ENCODE measurements at places on chromosomes 16 and 17.

DNA sequence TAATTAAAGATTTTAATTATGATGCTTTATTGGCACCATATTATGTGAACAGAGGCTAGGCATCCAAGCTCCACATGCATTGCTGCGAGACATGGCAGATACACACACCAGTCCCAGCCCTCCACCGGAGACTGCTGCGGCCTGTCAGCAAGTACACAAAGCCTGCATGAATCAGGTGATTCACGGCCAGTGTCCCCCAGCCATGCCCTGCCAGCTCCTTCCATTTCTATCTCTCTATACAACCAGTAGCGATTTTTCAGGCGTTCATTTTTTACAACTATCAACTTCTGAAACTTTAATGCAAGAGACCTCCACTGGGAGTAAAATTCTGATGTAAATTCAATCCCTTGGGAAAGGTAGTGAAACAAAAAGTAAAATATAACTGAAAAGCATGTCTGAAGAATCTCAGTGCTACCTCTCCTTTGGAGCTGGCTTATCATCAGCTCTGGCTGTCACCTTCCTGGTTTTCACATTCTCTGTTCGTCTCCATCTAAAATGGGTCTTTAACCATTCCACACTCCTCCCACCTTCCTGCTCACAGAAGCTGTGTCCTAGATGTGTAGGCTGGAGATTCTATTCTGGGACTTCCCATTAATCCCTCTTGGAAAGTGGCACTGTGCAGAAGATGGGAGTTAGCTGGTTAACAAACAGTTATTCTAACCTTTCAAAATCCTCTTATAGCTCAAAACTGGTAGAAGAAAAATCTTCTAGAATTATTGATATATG lies 32.2 kb downstream of the HS3ST3A1 start:
- no peak for DNase-seq

DNA sequence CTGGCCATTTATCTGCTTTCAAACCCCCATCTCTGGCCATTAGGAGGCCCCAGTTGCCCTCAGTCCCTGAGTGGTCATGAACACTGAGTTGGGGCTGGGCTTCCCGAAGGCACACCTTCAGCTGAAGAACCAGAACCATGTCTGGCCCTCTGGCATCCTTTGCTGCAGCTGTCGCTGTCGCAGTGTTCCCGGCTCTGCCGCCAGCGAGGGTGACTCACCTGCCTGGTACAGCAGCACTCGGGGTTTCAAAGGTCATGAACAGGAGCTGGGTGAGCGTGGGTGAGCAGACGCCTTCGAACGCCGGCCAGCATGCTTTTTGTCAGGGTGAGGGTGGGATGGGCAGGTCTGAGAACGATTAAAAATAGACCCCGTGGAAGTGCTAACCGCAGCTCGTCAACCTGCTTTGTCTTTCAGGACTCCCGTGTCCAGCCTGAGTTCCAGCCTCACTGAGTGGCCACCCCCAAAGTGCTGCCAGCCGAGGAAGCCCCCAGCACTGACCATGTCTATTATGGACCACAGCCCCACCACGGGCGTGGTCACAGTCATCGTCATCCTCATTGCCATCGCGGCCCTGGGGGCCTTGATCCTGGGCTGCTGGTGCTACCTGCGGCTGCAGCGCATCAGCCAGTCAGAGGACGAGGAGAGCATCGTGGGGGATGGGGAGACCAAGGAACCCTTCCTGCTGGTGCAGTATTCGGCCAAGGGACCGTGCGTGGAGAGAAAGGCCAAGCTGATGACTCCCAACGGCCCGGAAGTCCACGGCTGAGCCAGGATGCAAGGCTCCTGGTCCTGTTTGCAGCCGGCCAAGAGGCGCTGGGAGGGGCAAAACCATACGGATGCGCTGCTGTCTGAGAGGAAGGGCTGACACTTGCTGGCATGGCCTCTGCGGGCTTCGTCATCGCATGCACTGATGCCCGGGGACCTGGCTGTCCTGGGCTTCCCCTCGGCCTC lies 7.6 kb downstream of the SNN start:
- peak; percentile 59 for DNase-seq

DNA sequence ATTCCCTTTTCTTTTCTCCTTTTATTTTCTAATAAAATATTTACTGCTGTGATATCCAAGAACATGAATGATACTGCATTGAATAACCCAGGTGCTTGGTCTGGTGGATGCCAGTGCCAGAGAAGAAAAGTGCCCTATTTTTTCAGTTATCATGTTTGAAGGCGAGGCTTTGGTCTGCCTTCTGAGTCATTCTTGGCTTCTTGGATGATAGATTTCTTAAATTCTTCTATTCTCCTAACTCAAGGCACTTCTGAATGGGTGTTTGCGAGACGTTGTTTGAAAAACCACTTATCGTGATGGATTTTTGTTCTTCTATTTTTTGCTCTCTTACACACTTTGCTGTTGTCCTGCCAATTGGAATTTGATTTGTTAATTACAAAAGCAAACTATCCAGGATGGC lies 66.7 kb downstream of the FTO start:
- no peak for DNase-seq

GRCh38 chr16:82059983-82060421 lies 24.9 kb downstream of the HSD17B2 start:
- DNase-seq, result no peak

DNA sequence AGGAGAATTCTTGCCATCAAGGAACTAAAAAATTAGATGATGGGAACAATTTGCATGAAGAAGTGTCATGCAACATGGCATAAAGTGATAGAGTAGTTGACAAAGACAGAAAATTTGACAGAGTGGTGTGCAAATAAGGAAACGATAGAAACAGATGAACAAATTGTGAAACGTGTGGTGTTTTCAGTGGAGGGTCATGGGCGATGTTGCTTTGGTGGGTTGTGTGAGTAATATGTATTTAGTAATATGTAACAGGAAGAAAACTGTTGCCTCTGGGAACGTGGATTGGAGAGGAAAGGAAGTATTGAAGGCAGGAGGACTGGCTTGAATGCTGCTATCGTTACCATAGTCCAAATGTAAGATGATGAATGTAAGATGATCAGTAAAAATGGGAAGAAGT lies 3.6 kb downstream of the COX10 start:
- no peak for DNase-seq

GRCh38 chr16:86930001-86930400 lies 351.7 kb downstream of the FOXL1 start:
- DNase-seq, result no peak

DNA sequence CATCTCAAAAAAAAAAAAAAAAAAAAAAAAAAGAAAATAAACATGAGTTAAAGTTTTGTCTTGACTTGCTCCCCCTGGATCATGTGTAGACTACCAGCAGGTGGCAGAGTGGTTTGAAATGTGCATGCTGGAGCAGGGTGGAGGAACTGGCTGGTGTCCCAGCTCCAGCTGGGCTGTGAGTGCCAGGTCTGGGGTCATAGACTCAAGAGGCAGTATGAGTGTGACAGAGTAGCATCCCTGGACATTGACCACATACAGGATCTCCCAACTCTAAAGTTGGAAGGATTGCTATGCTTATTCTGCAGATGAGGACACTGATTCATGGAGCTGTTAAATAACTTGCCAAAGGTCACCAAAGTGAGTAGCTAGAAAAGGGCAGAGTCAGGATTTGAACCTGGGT lies 198.0 kb upstream of the MPHOSPH6 start:
- DNase-seq, result no peak

GRCh38 chr16:89574681-89575246 lies 794 bp upstream of the CPNE7 start:
- peak; percentile 73 for DNase-seq

DNA sequence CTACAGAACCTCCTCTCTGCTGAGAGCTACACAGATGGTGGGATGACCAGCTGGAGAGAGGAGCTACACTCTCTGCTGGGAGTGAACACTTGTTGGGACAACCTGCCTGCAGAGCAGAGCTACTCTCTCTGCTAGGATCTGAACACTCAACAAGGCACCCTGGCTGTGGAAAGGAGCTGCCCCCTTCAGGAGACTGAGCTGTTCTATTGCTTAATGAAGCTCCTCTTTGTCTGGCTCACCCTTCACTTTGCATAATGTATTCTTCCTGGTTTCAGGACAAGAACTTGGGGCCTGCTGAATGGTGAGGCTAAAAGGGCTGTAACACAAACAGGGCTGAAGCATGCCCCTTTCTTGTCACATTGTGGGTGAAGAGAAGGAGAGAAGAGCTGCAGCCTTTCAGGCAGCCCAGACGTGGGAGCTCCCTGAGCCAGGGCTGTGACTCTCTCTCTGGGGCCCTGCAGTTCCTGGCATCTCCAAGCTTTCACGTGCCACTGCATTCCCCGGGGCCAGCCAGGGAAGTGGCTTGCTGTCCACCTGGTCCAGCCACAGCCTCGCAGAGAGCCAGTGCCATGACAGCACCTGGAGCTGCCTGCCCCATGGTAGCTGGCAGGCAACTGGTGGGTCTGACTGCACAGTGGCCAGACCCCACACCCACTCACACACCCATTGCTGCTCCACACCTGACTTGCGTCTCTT lies 272.8 kb upstream of the KCNJ16 start:
- DNase-seq, result no peak

DNA sequence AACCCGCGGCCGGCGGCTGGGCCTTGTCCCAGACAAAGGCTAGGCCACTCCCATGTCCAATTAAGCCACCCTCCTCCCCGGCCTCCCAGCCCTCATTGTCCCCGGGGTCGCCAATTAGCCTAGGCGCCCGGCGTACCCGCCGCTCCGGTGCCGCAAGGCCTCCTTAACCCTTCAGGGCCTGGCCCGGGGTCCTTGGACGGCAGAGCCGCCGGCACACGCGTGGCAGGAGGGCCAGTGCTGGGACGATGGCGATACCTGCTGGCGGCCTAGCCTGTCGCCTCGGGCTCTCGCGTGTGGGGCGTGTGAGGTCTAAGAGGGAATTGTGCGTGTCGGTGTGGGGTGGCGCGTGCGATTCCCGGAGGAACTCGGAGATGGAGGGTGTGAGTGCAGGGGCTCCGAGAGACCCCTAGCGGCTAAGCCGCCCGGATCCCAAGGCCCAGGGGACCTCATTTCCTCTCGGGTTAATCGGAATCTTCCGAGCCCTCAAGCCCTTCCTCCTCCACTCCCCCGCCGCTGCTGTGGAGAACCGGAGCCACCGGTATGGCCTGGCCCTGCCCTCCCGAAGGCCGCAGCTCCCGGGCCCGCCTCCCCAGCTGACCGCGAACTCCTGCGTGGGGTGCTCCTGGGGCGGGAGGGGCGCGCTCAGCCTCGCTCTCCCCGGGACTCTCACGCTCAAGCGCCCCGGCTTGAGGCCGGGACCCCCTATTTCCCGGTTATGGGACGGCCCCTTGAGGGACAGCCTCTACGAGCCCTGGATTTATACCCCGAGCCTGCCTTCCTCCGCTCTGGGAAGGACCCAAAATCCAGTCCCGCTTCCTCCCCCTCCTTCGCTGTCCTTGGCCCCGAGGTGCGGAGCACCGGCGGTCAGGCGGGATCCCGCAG lies 11.9 kb downstream of the TBX2 start:
- peak; percentile 61 for DNase-seq
